8988T (cell line): ENCODE measurements at places on chromosomes 2 and 18.
A peak's percentile ranks its signal among the peaks of the same experiment; 100 is the strongest.

DNA sequence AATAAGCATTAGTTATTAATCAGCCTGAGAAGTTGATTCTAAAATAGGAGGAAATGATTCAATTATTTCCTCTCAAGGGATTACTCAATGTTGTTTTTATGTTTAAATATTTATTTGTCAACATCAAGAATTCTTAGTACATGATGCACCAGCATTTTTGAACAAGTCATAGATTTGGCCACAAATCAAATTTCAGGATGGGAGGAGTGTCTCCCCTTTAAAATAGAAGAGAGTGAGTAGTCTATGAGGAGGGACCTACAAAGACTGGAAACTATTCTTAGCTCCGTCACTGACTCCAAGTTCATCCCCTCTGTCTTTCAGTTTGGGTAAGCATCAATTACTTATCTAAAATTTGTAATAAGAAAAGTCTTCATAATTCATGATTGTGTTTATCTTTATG lies 18.6 kb upstream of the IL18R1 start:
- no peak for DNase-seq

GRCh38 chr2:191115391-191115790 lies 35.4 kb downstream of the STAT4 start:
- DNase-seq = no peak

GRCh38 chr18:59874166-59874565 lies 25.6 kb upstream of the PMAIP1 start:
- no peak for DNase-seq

- no peak for DNase-seq
Observed at GRCh38 chr2:73013936-73014335, 57.6 kb downstream of the SFXN5 start.

GRCh38 chr2:34719206-34719605 lies 1120.1 kb upstream of the FAM98A start:
- DNase-seq = no peak

DNA sequence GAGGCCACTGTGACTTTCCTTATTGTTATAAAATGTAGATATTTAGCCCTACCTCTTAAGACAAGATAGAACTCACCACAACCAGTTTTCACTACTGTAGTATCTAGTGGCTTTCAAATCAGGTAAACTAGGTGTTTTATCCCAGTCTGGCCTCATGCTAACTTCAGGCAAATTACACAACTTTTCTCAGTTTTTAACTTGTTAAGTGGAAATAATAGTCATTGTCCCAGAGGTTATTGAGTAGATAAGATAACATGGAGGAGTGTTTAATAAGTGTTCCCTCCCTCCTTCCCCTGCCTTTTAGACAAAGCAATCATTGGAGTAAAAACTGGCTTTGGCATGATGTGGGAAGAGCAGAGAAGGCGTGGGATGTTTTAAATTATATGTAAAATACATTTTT lies 27.3 kb downstream of the ANXA4 start:
- no peak for DNase-seq

GRCh38 chr2:38079116-38080052 lies 3.4 kb upstream of the CYP1B1 start:
- no peak for DNase-seq

DNA sequence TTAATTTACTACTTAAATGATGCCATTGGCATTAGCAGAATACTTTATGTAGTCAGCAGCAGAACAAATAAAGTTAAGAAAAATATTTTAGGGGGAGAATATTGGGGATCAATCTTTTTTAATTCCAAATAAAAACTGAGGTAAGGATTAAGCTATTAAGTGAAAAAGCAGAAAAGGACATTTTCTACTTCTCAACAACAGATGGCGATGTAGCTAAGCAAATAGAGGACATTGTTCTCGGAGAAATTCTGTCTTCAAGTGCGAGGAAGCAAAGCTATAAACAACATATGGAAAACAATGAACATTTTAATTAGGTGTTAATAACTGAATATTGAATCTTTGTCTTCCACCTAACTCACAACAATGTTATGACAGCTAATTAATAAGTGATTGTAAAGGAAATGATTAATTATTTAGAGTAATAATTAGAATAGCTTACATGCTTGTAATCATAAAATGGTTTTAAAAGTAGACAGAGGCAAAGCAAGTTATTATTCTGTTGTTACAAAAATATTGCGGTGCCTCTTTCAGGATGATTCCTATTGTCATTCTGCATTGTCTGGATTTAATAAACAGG lies 32.9 kb upstream of the CCDC93 start:
- DNase-seq = no peak

DNA sequence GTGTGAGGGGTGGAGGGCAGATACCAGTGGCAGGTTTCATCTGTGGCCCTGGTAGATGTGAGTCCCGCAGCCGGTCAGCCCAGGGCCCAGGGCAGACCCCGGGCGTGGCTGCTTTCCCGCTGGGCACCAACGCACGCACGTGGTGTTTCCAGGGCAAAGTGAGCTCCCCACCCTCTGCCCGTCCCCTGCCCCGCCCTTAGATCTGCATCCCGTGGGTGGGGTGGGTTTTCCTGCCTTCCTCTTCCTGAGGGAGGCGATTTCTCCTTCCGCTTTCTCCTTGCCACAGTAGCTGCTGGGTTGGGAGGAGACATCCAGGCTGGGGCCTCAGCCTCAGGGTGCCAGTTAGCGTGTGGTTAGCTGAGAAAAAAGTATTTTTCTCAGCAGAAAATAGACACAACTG lies 49.6 kb downstream of the ODC1 start:
- DNase-seq = no peak

- DNase-seq = no peak
Observed at GRCh38 chr2:159111346-159111927, 143.0 kb downstream of the TANC1 start.

GRCh38 chr2:168456521-168457189 lies 583 bp downstream of the CERS6 start:
- peak; percentile 28 for DNase-seq

DNA sequence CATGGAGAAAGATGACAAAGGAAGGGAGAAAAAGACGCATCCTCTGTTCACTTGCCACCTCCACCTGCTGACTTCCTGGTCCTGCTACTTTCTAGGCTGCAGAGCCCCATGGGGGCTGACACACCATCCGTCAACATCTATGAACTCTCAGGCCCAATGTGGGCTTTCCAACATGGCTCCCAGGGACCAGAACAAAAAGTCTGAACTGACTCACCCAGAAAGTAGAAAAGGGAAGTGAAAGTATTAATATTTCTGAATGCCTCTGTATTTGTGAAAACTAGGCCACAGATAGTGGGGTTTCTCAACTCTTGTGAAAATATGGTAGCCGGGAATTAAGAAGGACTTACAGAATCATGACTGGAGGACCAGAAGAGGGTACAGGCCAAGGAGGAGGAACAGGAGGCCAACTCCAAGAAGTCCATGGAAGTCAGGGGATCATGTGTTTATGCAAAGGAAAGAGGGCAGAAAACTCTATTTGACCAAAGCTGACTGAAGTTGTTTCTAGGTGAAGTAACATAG lies 123.1 kb upstream of the CAB39 start:
- no peak for DNase-seq

GRCh38 chr2:205580212-205580987 lies 101.9 kb upstream of the NRP2 start:
- DNase-seq = no peak

GRCh38 chr2:227007148-227007547 lies 156.9 kb downstream of the COL4A4 start:
- no peak for DNase-seq
